ENCODE measurements at places on chromosomes 5 and 9.

GRCh38 chr5:171601266-171601881, 181.9 kb downstream of the FGF18 start:
- no peak for DNase-seq

DNA sequence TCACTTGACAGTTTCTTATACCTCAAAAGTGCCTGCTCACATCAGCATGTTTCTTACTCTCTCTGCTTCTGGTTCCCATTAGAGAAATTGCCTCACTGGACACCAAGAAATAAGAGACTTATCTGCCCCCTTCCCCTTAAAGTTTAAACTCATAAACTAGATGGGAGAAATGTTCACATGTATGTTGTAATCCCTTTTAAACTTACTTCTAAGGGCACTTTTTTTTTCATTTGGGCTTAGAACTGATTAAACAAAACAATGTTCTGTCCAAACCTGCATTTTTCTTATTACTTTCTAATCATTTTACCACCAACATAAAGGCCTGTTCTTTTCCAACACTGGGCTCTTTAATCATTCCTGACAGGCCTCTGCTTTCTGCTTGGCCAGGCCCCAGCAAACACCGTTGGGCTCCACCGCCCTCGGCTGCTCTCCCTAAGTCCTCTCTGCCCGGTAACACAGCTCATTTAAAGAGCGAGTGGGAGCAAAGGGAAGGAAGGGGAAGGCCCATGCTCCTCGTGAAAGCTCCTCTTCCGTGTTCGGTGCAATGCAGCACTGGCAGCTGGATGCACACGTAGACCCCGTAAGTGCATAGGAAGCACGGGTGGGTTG, 53.4 kb downstream of the ROR2 start:
- no peak for DNase-seq

DNA sequence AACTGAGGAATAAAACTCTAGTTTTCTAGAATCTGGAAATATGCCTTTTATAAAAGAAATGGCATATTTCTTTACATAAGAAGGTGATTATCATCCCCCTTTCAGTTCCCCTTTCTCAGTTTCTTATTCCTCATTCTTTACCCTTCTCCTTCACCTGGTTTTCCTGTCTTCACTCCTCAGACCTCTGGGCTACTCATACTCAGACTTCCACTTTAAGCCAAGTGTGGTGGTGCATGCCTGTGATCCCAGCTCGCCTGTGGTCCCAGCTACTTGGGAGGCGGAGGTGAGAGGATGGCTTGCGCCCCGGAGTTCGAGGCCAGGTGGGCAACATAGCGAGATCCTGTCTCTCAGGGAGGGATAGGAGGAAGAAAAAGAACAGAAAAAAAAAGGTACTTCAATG, 57.2 kb downstream of the RANBP6 start:
- DNase-seq = no peak

- no peak for DNase-seq
These were observed 139.8 kb downstream of the SLIT3 start for GRCh38 chr5:169161022-169161680.

DNA sequence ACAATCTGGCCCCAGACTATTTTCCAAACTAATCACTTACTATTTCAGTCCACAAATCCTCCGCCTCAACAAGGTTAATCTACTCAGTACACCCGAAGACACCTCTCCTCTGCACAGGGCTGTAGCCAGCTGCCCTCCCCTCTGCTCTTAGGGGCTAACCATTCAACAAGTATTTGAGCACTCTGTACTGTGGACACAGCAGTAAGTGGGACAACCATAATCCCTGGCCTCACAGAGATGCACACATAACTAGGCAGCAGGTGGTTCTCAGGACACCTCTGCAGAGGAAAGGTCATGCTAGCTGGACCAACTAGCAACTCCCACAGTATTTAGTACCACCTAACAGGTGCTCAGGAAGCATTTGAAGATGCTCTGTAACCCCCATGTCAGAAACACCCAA, 5.5 kb downstream of the CAMSAP1 start:
- no peak for DNase-seq

- DNase-seq = no peak
These were observed 73.0 kb upstream of the SLC25A51 start for GRCh38 chr9:37976714-37977477.

- DNase-seq = no peak
These were observed 91.4 kb downstream of the ADAMTS12 start for GRCh38 chr5:33800241-33800950.

DNA sequence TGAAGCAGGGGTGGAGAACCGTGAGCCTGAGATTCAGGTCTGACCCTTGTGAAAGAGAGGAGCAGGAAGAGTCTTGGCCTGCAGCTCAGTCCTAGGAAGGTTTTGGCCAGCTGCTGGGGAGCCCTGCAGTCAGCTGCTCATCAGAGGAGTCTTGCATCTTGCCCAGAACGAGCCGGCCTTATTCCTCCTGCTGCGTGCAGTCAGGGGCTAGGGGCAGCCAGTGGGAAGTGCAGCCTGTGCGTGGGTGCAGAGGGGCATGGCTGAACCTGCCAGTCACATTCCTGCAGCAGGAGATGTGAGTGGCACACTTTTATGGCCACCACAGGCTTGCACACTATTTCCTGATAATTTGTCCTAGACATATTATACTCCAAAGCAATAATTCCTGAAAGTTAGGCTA, 278.7 kb downstream of the NPR3 start:
- no peak for DNase-seq

DNA sequence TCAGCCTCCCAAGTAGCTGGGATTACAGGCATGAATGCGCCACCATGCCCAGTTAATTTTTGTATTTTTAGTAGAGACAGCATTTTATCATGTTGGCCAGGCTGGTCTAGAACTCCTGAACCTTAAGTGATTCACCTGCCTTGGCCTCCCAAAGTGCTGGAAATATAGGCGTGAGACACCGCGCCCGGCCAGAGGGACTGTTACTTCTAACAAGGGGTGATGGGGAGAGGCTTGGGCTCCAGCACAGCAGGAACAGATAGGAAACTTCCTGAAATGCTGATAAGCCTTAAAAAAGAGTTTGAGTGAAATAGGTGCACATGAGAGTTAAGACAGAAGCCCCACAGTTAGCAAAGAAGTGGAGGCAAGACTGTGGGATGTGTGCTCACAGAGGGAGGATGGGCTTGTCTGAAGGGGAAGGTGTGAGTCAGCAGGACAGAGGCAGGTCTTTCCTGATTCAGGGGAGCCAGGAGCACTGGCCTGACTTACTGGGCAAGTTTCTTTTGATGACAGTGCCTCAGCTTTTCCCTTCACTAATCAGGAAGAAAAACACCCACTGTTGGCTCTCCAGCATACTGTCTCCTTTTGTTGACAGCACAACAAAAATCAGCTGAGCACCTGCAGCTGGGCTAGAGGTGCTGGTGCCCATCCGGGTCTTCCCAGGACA, 68.4 kb downstream of the RAD23B start:
- DNase-seq = no peak

GRCh38 chr5:1445313-1445688, at the start of gene SLC6A3:
Gene SLC6A3, minus strand, starts transcription at chr5:1445440. Its CDS starts 2,243 bp downstream, at chr5:1443197.
- DNase-seq = no peak

GRCh38 chr5:15680455-15680854, 180.5 kb downstream of the FBXL7 start:
- no peak for DNase-seq

DNA sequence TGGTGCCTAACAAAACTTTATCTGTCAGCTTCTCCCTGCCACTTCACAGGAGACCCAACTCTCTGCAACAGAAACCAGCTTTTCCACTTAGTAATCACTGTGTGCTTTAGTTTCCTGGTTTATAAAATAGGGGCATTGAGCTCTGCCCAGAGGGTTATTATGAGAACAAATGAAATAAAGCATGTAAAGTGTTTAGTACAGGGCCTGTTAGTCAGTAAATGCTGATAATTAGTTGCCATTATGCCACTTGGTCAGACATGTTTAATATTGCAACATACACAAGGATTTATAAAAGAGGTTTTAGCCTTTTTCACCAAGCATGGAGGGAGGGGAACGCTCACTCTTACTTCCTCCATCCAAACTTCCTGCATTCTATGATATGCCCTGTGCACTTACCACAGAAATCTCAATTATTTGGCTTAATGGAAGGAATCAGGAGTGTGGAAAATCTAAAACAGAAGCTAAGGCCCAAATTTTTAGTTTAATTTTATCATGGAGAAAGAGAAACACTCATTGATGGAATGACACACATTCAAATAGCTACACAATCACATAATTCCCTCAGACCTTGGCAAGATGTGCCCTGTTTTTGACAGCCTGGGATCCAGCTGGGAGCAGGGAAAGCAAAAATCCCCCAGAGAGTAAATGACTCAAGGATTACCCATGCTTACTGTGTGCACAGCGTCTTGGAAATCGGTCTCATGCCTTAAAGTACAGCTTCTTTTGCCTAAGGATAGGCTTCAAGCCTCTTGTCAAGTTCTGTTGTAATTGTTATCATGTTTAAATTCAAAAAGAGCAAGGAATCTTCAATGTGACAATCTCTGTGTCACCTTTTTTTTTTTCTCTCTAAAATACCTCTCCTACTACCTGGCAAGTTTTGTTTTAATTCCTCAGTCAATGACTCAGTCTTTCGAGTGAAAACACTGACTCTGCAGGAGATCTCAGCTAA, 34.0 kb downstream of the ZNF474 start:
- DNase-seq = no peak

- DNase-seq = no peak
These were observed 678.4 kb upstream of the RGMB start for GRCh38 chr5:98095072-98095471.

DNA sequence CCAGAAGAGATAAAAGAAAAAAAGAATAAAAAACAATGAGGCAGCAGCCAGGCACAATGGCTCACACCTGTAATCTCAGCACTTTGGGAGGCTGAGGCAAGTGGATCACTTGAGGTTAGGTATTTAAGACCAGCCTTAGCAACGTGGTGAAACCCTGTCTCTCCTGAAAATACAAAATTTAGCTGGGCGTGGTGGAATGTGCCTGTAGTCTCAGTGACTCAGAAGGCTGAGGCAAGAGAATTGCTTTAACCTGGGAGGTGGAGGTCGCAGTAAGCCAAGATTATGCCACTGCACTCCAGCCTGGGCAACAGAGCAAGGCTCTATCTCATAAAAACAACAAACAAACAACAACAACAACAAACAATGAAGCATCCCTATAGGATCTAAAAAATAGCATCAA, 121.5 kb downstream of the HMHB1 start:
- DNase-seq = no peak

DNA sequence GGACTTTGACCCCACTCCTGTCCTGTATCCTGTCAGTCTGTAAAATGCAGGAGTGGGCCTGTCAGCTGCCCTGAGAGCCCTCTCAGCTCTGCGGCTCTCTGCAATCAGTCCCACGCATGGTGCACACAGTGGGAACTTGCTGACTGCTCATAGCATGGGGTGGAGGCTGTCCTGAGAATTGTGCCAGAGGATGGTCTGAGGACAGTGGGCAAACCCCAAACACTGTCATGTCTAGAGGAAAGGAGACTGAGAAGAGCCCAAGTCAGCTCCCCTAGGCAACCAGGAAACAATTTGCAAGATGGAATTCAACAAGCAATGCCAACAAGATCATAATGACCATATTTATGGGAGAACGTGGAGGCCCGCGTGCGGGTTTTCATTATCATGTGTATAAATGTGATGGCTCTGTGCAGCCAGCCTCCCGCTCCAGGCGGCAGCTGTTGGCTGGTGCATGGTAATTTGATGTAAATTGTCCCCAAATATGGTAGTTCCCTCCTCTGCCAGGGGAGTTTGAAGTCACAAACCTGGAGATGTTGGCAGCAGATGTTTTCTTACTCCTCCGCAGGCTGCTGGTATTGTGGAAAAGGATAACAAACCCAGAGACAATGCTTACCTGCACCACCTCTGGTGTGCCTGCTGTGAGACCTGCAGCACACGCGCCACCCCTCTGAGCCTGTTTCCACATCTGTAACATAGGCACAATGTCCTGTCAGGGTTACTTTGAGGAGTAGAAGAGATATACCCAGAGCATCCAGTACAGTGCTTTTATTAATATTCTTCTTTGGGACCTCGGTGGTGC, 39.8 kb upstream of the ALDH1B1 start:
- no peak for DNase-seq

GRCh38 chr5:157903117-157903450, 44.1 kb upstream of the CLINT1 start:
- no peak for DNase-seq

DNA sequence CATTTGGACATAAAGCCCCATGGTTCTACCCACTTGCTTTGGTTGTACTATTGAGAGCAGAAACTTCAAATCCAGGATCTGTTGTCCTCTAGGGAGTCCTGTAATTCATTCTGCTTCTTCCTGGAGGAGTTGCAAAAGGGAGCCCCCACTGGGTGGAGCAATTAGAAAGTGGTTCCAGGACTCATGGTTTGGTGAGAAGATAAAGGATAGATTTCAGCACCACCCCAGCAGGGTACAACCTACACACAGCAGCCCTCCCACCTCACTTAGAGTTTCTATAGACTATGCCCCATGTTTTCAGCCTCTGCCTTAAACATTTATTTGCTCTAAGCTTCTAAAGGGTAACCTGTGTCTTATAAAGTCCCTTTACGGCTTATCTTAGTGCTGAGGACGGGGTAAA, 112.6 kb upstream of the ARRDC3 start:
- DNase-seq = no peak

DNA sequence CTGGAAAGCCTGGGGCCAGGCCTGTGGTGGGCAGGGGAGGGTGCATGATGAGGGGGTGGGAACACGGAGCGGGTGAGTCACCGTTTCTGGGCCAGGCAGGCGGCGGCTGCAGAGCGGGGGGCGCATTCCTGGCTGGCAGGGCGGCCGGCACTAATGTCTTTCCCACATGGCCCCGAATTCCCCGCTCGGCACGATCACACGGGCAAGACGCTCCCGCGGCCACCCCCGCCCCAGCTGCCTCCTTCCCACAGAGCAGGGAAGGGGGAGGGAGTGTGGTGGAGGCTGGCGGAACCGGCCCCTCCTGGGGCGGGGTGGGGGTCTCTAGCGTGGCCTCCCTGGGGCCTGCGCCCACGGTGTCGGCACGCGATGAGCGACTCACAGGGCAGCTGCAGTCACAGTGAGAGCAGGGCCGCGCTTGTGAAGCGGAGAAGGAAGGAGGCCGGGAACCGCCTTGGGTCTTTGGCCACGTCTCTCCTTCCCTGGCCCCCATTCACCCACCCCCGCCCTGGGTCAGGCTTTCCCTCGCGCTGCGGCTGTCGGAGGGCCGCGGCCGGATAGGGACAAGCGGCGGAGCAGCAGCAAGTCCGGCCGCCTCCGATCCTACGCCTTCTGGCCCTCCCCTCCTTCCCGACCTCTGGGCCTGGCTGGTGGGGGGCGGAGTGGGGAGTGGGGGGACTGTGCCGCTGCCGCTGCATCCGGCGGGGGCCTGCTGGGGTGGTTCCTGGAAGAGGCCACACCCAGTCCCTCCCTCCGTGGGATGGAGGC, 48.9 kb downstream of the CXXC5 start:
- DNase-seq = no peak
